Activated CD4-positive, alpha-beta T cell treated with anti-CD3 and anti-CD28 coated beads for 4 hours (primary cell): ENCODE measurements at places on chromosomes 4 and X.

DNA sequence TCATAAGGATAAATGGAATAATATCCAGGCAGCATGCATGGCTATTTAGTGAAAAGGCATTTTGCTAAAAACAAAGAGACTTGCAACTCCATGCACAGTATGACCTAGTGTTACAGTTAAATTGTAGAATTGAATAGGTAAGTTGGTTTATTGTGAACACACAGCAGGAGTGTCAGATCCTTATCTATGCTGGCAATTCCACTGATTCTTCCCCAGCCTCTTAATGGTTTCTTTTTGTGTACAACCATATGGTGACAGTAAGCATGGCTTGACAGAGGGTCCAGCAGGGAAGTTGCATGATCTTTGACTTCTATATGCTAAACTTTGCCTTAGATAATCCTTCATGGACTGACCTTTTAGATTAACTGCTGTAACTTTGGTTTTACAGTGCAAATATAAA is 936.6 kb upstream of the EPHA5 start:
- no peak for DNase-seq

- no peak for DNase-seq
These were observed 325.7 kb downstream of the PCDH7 start for GRCh38 chr4:31045724-31046318.

DNA sequence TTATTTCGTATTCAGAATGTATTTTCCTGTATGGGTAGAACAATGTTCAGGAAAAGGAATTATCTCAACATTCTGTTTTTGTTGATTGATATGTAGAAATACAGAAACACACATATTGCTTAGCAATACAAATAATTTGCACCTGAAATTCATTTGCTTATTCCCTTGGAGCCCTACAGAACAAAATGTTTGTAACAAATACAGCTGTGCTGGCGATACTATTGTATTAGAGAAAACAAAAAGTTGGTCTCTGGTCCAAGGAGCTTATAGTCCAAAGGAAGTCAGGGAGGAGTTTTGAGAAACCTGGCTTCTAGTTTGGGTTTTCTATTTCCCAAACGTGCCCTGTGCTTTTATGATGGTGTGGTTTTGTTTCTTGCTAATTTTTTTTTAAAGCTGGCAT is 37.8 kb upstream of the CAPN6 start:
- no peak for DNase-seq

DNA sequence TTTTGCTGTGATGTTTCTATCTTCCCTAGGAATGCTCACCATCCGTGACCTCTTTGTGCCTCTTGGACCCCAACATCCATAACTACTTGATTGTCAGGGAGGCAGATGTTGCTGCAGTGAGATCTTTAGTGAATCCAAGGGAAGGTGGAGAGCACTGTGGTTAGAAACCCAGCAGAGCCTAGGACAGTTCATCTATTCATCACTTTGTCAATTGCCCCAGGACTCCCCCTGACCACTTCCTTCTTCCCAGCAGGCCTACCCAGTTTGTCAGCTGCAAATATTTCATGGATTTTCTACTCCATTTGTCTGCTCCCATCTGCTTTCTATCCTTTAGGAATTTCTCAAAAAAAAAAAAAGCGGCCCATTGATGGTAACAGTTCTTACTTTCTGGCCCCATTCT is 942.8 kb downstream of the PCDH7 start:
- DNase-seq, result no peak

GRCh38 chr4:18397681-18398390 is 376.3 kb upstream of the LCORL start:
- no peak for DNase-seq
